H4 (cell line): ENCODE measurements at places on chromosomes 7 and 10. TPM values are rescaled to one million over a fixed set of nuclear protein-coding genes. Genes with fewer than 3 reads are reported as not detected.

DNA sequence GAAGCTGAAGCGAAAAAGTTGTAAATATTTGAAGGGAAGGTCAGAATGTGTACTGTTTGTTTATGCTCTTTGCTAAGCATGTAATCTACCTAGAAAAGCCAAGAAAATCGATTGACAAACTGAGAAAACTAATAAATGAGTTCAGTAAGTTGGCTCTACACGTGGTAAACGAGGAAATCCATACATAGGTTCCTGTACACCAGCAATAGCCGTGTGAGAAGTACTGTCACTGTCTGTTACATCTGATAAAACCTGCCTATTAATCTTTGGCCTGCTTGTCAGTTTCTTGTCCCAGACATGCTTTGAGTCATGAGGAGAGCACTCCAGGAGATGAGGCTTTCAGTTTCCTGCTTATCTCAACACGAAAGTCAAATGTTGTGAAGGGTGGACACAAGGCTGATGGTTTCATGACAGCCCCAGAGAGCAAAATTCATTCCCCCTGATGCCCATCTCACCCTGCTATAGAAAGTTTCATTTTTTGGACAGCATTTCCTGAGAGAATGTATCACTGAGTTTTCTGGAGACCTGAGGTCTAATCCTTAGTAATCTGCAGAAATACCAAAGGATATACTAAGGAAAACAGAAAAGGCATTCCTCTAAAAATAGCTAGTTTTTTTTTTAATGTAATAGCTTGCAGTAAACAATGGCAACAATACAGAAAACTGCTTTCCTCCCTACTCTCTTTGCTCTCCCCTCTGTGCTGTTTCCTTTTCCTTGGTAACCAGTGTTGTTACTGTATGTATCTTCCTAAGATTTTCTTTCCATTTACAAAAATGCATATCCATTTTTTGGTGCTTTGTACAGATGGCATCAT is 18.8 kb downstream of the BMPR1A start:
- DNase-seq: no peak

DNA sequence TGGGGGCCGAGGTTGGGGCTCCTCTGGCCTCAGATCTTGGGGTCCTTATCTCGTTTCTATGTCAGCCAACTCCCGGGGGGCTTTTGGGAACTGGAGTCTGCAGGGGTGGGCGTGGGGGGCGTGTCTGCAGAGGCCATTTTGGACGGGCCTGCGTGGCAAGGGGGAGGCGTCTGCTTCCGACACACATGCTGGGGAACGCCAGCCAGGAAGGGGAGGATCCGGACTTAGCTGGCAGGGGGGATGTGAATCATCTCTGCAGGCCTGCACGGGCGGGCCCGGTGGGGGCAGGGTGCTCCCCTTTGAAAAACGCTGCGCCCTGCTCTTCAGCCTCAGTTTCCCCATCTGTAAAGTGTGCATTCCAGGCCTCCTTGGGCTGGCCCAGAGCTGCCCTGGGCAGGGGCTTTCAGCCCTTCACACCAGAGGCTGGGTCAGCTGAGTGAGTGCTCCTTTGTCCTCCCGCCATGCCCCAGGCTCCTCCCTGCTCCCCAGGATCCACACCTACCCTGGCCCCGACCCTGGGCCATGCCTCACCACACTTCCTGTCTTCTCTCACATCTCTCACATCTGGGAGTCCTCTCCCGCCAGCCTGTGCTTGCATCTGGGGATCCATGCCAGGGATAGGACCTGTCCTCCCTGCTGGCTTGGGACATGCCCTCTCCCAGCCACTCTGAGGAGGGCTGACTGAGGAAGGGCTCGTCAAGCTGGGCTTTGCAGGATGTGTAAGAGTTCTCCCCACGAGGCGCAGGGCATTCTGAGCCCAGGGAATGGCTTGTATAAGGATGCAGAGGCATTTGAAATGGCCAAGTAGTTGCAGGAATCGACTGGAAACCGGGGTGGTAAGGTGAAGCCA is 172.6 kb upstream of the TNRC18 start:
- DNase-seq: peak; percentile 99

- DNase-seq: no peak
Measured at GRCh38 chr7:45001826-45002225, 1.8 kb downstream of the CCM2 start.

GRCh38 chr7:5420067-5420880 is 3.4 kb downstream of the TNRC18 start:
- DNase-seq: no peak

DNA sequence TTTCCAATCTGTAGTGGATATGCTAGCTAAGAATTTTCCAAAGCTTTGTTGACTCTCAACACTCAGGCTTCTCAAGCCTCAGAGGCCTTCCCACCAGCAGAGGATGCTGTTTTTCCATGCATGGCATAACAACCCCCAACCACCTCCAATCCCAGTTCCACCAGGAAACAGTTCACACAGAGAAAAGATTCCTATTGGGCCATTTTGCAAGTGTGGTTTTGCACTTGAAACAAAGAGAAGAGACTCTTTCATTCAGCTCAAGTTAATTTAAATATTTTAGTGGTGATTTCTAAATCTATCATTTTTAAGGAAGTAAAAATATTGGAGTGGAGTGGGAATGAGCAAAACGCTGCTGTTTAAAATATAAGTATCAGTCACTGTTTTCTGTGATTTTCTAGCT is 105.6 kb upstream of the COL1A2 start:
- peak; percentile 93 for DNase-seq

DNA sequence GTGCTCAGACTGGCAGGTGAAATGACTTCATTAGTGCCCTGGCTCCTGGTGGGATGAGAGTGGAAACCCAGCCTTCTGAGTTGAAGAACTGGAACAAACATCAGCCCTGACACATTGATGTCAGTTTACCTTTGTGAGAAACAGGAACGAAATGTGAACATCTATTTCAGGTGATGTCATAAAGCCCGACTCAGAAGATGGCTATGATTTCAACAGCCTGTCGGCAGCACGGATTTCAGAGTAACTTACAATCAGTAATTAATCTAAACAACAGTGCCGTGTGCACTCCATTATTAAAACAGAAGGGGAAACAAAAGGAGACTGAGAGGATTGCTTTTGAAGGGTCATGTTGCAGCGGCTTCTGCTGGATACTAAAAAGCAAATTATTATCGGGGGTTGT is 243.2 kb downstream of the FRMD4A start:
- no peak for DNase-seq

BICC1 gene
- total RNA-seq: 8.6 and 11.8 TPM in 2 replicates
